ENCODE measurements at places on chromosomes 2 and 18.

DNA sequence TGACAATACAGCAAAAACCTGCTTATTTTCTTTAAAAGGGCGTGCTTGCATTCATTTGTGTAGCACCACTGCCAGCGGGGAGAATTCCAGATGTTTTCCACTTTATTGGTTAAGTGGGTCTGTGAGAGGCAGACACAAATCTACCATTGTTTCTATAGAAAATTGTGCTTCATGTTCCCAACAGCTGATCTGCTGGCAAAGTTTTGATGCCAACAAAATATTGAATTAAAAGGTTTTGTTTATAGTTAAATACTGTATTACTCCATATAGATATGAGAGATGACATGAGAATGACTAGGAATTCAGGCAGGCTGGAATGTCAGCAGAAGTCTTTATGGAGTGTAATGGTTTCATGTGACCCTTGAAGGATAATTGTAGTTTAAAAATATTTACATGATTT, 182.7 kb downstream of the MC4R start:
- no peak for DNase-seq

DNA sequence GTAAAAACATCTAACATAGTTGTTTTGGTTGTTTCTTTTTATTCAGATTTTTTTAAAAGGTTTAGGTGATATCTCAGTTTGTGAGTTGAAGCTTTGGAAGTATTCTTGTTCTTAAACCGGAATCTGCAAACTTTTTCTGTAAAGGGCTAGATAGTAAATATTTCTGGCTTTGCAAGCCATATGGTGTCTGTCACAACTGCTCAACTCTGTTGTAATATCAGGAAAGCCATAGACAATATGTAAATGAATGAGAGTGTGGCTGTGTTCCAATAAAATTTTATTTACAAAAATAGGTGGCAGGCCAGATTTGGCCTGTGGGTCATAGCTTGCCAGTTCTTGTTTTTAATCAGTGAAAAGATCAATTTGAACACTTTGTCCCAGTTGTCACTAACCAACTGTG, 134.1 kb downstream of the CNTNAP5 start:
- no peak for DNase-seq

- no peak for DNase-seq
Measured at GRCh38 chr2:156065912-156066311, 266.6 kb downstream of the NR4A2 start.

DNA sequence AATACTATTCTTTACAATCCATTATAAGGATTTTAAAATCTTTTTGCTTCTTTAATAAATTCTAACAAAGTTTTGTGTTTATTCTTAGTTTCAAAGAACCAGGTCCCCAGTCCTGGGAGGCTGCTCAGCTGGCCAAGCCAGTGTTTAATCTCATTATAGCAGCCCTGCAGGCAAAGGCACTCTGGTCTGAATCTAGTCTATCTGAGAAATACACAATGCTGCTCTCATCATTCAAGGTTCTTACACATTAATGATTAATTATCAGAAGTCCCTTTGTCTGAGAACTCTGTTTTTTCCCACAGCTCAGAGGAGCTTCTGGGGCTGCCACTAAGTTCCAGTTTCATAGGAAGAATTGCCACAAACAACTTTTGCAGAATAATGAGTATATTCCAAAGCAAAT, 27.7 kb downstream of the KCTD18 start:
- no peak for DNase-seq

DNA sequence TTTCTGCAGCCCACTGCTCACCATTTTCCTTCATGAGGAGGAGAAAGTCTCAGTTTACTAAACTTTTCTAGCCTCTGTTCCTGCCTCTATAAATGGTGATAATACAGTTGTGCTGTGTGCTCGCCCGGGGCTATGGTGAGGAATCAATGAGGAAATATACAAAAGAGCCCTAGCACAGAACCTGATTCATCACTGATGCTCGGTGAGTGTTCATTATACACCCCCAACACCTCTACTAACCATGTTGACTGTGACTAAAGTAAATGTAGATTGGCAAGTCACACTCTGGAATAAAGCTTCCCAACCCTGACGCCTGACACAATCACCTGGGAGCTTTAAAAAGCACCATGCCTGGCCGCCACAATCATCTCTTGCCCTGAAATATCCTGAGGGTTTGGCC, 118.8 kb upstream of the CYP1B1 start:
- no peak for DNase-seq

DNA sequence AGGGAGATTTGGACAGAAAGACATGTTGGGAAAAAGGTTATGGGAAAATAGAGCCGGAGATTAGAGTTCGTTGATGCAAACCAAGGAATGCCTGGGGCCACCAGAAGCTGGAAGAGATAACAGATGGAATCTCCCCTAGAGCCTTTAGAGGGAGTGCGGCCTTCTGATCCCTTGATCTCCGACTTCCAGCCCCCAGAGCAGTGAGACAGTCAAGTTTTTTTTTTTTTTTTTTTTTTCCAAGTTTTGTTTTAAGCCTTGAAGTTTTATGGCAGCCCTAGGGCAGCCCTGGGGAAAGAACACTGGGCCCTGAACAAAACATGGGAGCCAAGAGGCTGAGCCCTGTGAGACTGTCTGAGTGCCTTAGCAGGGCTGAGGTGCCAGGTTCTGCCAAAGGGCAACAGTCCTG, 6.5 kb downstream of the DGKD start:
- DNase-seq: no peak

DNA sequence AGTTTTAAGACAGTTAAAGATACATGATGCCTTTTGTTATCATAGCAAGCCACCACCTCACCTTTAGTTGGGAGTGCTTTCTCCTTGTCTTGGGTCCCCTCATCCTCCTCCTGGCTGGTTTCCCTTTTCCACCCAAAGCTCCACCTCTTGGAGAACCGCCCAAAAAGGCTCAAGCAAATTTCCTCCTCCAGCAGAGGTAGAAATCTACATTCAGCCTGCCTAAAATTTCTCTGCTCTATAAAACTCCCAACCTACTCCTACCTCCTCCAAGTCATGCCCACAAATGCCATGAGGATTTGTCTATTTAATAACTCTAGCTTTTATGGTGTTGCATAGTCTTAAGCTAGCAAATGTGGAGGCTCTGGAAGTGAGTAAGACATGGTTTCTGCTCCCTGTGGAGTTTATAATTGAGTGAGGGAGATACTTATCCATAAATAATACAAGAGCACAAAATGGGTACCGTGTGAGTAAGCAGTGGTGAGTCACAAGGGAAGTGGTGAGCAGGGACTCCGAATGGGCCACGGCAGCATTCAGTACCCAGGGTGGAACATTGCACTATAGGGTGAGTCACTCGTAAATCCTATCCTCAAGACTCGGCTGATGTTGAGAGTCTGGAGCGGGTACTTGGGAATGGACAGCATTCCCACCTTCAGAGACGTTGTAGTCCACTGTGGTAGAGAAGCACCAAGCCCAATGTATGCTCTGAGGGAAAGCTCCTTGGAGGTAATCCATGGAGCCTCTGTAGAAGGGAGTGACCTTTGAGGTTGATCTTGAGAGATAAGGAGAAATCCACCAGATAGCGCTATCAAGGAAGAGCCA, 146.3 kb downstream of the RTN4 start:
- peak; percentile 54 for DNase-seq

GRCh38 chr2:113739849-113740248, 16.6 kb downstream of the SLC35F5 start:
- DNase-seq: no peak

DNA sequence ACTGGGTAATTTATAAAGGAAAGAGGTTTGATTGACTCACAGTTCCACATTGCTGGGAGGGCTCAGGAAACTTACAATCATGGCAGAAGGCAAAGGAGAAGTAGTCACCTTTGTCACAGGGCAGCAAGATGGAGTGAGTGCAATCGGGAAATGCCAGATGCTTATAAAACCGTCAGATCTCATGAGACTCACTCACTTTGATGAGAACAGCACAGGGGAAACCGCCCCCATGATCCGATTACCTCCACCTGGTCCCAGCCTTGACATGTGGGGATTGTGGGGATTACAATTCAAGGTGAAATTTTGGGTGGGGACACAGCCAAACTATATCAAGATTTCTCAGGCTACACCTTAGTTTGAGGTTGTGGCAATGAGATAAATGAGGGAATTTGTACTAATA, 54.9 kb downstream of the AKAIN1 start:
- DNase-seq: no peak

- DNase-seq: no peak
Measured at GRCh38 chr2:238644095-238645081, 203.5 kb upstream of the TWIST2 start.

GRCh38 chr2:10844097-10844496, 31.5 kb upstream of the PDIA6 start:
- no peak for DNase-seq

- no peak for DNase-seq
Measured at GRCh38 chr2:171244970-171245782, 84.5 kb upstream of the TLK1 start.

DNA sequence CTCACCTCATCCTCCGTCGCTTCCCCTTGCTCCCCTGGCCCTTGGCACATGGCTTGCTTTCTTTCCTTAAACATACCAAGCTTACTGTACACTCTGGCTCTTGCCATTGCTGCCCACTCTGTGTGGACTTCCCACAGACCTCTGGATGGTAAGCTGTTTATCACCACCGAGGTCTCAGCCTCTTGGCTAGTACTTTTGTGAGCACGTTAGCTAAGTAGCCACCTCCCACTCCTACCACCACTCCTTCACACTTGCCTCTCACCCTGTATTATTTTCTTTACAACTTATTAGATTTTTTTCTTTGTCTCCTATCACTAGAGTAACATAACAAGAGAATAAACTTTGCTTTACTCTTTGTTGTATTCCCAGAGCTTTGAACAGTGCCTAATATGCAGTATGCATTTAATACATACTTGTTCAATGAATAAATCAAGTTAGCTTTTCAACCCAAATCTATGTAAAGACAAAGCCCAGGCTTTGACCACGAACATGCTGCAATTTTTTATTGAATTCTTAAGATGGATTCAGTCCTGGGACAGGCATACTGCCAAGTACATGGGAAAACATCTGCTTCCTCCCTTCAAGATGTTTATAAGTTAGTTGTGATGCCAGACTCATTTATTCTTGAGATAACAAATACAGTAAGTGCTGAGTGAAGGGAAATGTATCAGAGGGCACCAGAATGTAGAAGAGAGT, 25.0 kb upstream of the MSGN1 start:
- DNase-seq: no peak

GRCh38 chr18:46623541-46623940, 33.5 kb downstream of the LOXHD1 start:
- peak; percentile 5 for DNase-seq

GRCh38 chr2:46434851-46435273, 44.5 kb upstream of the TMEM247 start:
- no peak for DNase-seq

DNA sequence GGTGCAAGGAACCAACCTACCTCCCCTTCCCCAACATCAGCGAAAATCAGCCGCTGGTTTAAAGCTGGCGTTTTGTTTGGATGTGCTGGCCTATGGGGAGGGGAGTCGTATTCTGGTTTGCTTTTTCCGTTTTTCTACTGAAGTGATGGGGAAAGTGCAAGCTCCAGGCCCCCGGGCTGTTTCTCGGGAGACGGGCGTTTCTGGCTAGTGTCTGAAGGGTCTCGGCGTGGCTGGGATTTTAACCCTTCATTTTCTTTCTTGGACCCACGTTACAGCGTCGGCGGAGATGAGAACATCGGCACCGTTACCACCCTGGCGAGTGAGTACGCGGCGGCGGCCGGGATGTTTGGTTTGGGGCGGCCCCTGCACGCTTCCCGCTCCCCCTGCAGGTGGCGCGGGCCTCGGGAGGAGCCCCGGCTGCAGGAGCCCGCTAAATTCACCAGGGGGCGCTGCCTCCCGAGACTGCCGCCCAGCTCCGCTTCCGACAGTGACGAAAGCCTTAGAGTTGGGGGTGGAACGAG, 70.7 kb downstream of the PLB1 start:
- DNase-seq: peak; percentile 88

- DNase-seq: no peak
Measured at GRCh38 chr2:38960609-38961320, 71.1 kb downstream of the ARHGEF33 start.

GRCh38 chr2:95056461-95057459, 31.3 kb downstream of the MAL start:
- DNase-seq: no peak

DNA sequence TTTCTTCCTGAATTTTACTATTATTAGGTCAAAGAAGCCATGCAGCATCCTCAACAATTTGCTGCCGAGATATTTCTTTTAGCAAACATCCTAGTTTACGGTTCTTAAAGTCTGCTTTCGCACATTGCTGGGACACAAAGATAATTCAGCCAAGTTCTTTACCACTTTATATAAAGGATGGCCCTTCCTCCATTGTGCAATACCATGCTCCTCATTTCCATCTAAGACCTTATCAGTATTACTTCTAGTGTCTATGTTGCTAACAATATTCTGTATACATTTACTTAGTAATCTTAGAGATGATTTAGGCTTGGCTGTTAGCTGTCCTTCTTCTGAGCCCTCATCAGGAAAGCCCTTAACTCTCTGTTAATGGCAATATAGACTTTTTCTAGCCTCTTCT, 8.0 kb upstream of the REG1A start:
- no peak for DNase-seq

- DNase-seq: no peak
Measured at GRCh38 chr2:239308661-239309397, 92.0 kb downstream of the HDAC4 start.

DNA sequence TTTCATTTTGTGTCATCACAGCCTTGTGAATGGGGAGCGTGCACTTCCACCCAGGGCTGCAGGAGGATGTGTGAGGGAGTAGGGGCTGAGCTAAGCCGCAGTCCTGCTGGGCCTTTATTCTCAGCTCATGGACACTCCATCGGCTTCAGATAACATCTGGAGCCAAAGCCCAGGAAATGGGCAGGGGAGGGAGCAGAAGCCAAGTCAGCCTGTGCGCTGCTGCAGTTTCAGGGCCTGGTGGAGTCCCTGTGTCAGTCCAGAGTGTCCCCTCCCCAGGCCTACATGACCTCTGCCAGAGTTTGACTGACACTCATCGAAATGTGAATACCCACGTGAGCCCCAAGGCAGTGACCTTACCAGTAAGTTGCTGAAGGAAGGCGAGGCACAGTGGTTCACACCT, 242.2 kb downstream of the LOXHD1 start:
- DNase-seq: no peak

- DNase-seq: no peak
Measured at GRCh38 chr2:133362061-133362476, 206.2 kb downstream of the NCKAP5 start.

- no peak for DNase-seq
Measured at GRCh38 chr2:108304975-108305374, 16.3 kb downstream of the SULT1C2 start.

DNA sequence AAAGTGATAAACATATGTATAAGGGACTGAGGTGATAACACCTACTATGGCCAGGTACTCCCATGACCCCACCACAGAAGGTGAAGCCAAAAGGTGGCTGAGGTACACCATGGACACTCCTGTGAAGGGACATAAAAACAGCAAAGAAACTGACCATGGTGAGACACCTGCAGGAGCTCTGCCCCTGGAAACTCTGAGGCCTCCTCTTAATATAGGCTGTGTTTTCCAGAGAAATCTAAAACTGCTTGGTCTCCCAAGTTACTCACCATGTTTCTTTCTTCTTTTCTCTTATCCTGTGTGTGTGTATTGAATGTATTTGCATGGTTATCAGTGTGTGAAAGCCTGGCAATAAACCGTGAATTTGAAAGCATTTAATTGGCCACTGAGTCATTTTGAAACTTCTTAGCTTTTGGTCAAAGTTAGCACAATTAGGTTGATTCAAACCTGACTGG, 739.3 kb upstream of the GCFC2 start:
- no peak for DNase-seq

- DNase-seq: no peak
Measured at GRCh38 chr18:62088156-62088555, 98.7 kb downstream of the PIGN start.
